A549 treated with ZK216348 at 1 μM for 4 hours (cell line): ENCODE measurements at places on chromosomes 2 and 18. TPM values are rescaled to one million over a fixed set of nuclear protein-coding genes. Genes with fewer than 3 reads are reported as not detected.

Gene ASTL
- not detected in 5 replicates for total RNA-seq

Gene ATP8B1
- total RNA-seq, result 5.9 to 10.4 TPM (median 8.3 TPM) in 5 replicates

Gene FTCDNL1
- 2.6 to 3.6 TPM (median 3.1 TPM) in 5 replicates for total RNA-seq

Gene NRP2
- total RNA-seq, result 92.4 to 182 TPM (median 157 TPM) in 5 replicates

Gene MAP3K19
- not detected in 5 replicates for total RNA-seq

Gene FBLN7
- total RNA-seq, result 0.28 to 0.91 TPM (median 0.60 TPM) in 5 replicates

Gene NCKAP5
- total RNA-seq, result 0.79 to 1.4 TPM (median 1.1 TPM) in 5 replicates

Gene SERPINB8
- total RNA-seq, result 7.4 to 10.5 TPM (median 10.3 TPM) in 5 replicates

Gene FEV
- total RNA-seq, result not detected in 5 replicates

Gene CPS1
- total RNA-seq, result 7.5 to 12.3 TPM (median 10.7 TPM) in 5 replicates

Gene SRD5A2
- 0.04 to 0.06 TPM (median 0.06 TPM) in 3 of 5 replicates, not detected in the others for total RNA-seq

Gene VWC2L
- not detected in 5 replicates for total RNA-seq

Gene PAX8
- total RNA-seq, result 0.49 to 1.5 TPM (median 1.0 TPM) in 5 replicates

Gene IL18R1
- 0.49 to 1.2 TPM (median 0.82 TPM) in 5 replicates for total RNA-seq

Gene HOXD13
- 0.07 to 0.27 TPM (median 0.23 TPM) in 5 replicates for total RNA-seq

Gene ZCCHC2
- total RNA-seq, result 8.2 to 10.4 TPM (median 9.0 TPM) in 5 replicates

Gene ANKRD12
- total RNA-seq, result 2.6 to 6.0 TPM (median 4.8 TPM) in 5 replicates

Gene ACTG2
- 0.12 to 0.38 TPM (median 0.13 TPM) in 3 of 5 replicates, not detected in the others for total RNA-seq

Gene GPAT2
- not detected in 5 replicates for total RNA-seq

Gene RAPH1
- 4.1 to 7.9 TPM (median 6.6 TPM) in 5 replicates for total RNA-seq

Gene DYNAP
- not detected in 5 replicates for total RNA-seq

Gene PXDN
- 9.2 to 15.5 TPM (median 13.6 TPM) in 5 replicates for total RNA-seq

Gene GPR17
- total RNA-seq, result 0.19 TPM in 1 of 5 replicates, not detected in the others

Gene LRP1B
- total RNA-seq, result 0.02 to 0.09 TPM in 2 of 5 replicates, not detected in the others

Gene AQP12A
- not detected in 5 replicates for total RNA-seq

Gene MEP1B
- total RNA-seq, result 0.09 TPM in 1 of 5 replicates, not detected in the others

Gene TLX2
- total RNA-seq, result 0.15 to 0.74 TPM (median 0.21 TPM) in 5 replicates

Gene TCF23
- not detected in 5 replicates for total RNA-seq

Gene COL6A3
- total RNA-seq, result 0.12 to 0.24 TPM (median 0.15 TPM) in 5 replicates

Gene GAD1
- total RNA-seq, result 0.49 to 0.60 TPM (median 0.54 TPM) in 5 replicates

Gene MERTK
- total RNA-seq, result 1.5 to 1.9 TPM (median 1.7 TPM) in 5 replicates
